Colonic mucosa (tissue), 4 donors: ENCODE measurements at places on chromosomes 16 and 17. TPM values are rescaled to one million over a fixed set of nuclear protein-coding genes. Genes with fewer than 3 reads are reported as not detected.
A peak's percentile ranks its signal among the peaks of the same experiment; 100 is the strongest.

IRX5 gene
- total RNA-seq: 0.11 TPM

RAMP2 gene
- 8.4 TPM for total RNA-seq

ALDH3A1 gene
- 6.6 TPM for total RNA-seq

DNA sequence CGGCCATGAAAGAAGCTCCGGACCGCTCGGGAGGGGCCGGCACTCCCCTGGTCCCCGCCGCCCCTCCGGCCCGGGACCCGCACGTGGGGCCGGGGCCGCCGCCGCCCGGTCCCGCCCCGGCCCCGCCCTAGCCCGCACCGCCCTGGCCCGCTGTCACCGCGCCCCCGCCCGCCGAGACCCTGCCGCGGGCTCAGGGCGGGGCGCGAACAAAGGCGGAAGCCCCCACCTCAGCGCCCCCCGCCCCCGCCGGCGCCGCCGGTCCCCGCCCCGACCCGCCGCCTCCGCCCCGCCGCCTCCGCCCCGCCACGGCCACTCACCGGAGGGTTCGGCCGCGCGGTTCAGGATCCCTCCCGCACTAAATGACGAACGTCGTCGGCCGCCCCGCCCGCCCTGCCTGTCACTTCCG, at the start of gene ARHGDIA:
Gene ARHGDIA, minus strand, starts transcription at position 357 of the 406 bp plus-strand sequence. CDS start 1,407 bp downstream, outside the sequence.
- peaks cover 30% of the 10 kb centered on the region for H3K4me1 ChIP-seq
- peak within 1 kb of the TSS; percentile 99 for H3K27ac ChIP-seq
- no peaks in the 10 kb centered on the region for H3K36me3 ChIP-seq
- DNase-seq: no peak
- H3K4me3 ChIP-seq: peak within 1 kb of the TSS; percentile 98

- DNase-seq: no peak
- no peak overlapping the region for H3K4me3 ChIP-seq
- no peak overlapping the region for H3K27ac ChIP-seq
- H3K27me3 ChIP-seq: no peaks in the 10 kb centered on the region
These were observed 35.3 kb downstream of the ADAMTS18 start for GRCh38 chr16:77399546-77399945.

POLDIP2 gene
- 132 TPM for total RNA-seq

DNA sequence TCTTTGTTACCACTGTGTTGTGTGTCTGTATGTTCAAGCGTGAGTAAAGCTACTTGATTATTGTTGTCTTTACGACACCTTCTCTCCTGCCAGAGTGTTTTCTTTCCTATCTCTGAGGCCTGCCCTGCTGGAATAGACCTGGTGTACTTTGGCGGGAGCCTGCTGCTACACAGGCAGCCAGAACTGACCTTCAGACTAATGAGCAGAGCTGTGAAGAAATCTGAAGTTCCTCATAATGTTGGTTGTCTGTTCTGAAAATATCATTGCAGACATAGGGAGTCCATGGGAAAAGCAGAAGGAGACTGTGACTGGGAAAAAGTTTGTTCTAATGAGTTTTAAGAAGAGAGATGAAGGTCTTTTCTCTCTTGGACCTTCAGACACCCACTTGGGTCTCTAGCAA, 9.8 kb downstream of the RHOT1 start:
- H3K36me3 ChIP-seq: no peaks in the 10 kb centered on the region
- no peaks in the 10 kb centered on the region for H3K27me3 ChIP-seq
- no peaks in the 10 kb centered on the region for H3K4me1 ChIP-seq
- H3K27ac ChIP-seq: no peak overlapping the region

GRCh38 chr17:17545031-17545820, 46.3 kb downstream of the PEMT start:
- H3K27me3 ChIP-seq: no peaks in the 10 kb centered on the region
- no peak overlapping the region for H3K4me3 ChIP-seq
- H3K27ac ChIP-seq: no peak overlapping the region

EPX gene
- not detected for total RNA-seq

GRCh38 chr17:32541640-32542039, 54.8 kb downstream of the CDK5R1 start:
- H3K4me1 ChIP-seq: no peaks in the 10 kb centered on the region
- no peaks in the 10 kb centered on the region for H3K36me3 ChIP-seq
- DNase-seq: no peak
- no peak overlapping the region for H3K27ac ChIP-seq

DNA sequence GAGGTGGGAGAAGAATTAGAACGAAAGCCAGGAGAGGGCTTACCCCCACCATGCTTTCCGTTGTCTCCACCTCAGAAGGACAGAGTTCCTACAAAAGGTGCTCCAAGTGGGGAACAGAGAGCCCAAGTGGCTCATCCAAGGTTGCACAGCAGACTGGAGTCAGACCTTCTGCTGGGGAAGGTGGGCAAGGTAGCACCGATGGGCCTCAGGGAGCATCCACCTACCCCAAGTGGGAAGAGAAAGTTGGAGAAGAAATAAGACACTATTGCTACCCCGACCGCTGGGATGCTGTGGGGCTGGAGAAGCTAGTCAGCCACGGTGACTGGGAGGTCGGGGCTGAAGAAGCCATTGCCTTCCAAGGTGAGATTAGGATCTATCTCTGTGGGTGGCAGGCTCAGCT, 21.5 kb downstream of the UNC119 start:
- H3K27me3 ChIP-seq: no peaks in the 10 kb centered on the region
- no peak overlapping the region for H3K27ac ChIP-seq
- no peak overlapping the region for H3K4me3 ChIP-seq
- DNase-seq: no peak

DNA sequence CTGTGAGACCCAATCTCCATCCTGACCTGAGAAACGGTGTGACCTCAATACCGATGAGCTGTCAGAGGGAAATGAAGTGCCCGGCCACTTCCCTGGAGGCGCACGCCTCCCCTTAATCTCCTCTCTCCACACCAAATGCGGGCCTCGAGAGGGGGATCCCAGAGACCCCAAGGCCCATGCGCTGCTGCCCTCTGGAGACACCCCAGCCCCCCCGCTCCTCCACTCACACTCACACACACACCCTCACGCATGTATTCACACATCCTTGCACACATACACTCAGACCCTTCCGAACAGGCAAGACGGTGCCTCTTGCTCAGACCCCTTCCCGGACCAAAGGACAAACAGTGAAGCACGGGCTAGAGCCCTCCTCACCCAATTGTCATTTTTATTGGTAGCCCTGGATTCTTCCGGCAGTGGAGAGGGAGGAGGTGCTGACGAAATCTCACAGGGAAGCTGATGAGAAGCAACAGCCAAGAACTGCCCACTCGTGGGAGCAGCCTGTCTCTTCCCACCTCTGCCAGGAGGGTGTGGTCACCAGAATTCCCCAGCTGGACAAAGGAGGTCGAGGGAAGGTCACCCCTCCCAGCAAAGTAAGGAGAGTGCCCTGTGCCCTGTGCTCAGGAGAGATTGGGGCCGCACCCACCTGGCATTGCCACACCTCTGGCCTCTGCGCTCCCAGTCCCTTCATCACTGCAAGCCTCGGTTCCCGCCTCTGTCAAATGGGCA, 136.0 kb upstream of the TNRC6C start:
- H3K27ac ChIP-seq: no peak overlapping the region
- H3K4me1 ChIP-seq: no peaks in the 10 kb centered on the region
- DNase-seq: peak; percentile 75
- no peak overlapping the region for H3K4me3 ChIP-seq
- no peaks in the 10 kb centered on the region for H3K27me3 ChIP-seq
- H3K36me3 ChIP-seq: no peaks in the 10 kb centered on the region

DNA sequence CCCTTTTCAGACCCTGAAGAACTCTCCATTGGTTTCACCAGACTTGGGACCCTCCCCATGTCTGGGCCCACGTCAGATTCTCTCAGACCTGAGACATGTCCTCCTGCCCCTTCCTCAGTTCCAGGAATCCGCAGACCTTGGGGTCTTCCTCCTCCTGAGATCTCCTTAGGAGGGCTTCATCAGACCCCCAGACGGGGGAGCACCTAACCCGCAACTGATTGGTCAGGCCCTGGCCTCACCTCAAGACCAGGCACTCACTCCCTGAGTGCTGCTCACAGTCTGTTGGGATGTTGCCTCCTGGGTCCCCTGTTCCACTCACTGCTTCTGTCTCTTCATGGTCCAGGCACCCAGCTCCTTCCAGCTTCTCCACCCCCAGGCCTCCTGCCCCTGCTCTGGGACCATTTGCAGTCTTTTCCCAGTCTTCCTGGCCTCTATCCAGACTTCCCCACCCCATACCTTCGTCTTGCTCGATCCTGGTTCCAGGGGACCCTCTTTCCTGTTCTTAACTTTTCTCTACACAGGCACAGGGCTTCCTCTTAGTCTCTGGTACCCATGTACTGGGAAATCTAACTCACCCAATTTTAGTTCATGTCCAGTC, 1.2 kb downstream of the GID4 start:
- no peak overlapping the region for H3K27ac ChIP-seq
- DNase-seq: no peak
- H3K4me1 ChIP-seq: peaks cover 10% of the 10 kb centered on the region
- peak overlapping the region; percentile 84 for H3K4me3 ChIP-seq
- no peaks in the 10 kb centered on the region for H3K36me3 ChIP-seq

CRHR1 gene
- not detected for total RNA-seq

GRCh38 chr17:5047446-5047845, 12.2 kb upstream of the SLC52A1 start:
- H3K27ac ChIP-seq: no peak overlapping the region
- no peak for DNase-seq
- H3K4me3 ChIP-seq: no peak overlapping the region
- H3K4me1 ChIP-seq: peaks cover 4% of the 10 kb centered on the region
- H3K27me3 ChIP-seq: no peaks in the 10 kb centered on the region
- H3K36me3 ChIP-seq: no peaks in the 10 kb centered on the region

CSH2 gene
- not detected for total RNA-seq

GRCh38 chr16:70808371-70808770, 7.4 kb upstream of the VAC14 start:
- H3K4me1 ChIP-seq: no peaks in the 10 kb centered on the region
- H3K4me3 ChIP-seq: no peak overlapping the region
- H3K36me3 ChIP-seq: no peaks in the 10 kb centered on the region
- no peak overlapping the region for H3K27ac ChIP-seq
- no peaks in the 10 kb centered on the region for H3K27me3 ChIP-seq
- DNase-seq: no peak

KPNB1 gene
- total RNA-seq: 247 TPM

- no peaks in the 10 kb centered on the region for H3K27me3 ChIP-seq
- H3K4me1 ChIP-seq: no peaks in the 10 kb centered on the region
- no peak overlapping the region for H3K27ac ChIP-seq
These were observed 47.2 kb upstream of the ICAM2 start for GRCh38 chr17:64067657-64068056.

DNA sequence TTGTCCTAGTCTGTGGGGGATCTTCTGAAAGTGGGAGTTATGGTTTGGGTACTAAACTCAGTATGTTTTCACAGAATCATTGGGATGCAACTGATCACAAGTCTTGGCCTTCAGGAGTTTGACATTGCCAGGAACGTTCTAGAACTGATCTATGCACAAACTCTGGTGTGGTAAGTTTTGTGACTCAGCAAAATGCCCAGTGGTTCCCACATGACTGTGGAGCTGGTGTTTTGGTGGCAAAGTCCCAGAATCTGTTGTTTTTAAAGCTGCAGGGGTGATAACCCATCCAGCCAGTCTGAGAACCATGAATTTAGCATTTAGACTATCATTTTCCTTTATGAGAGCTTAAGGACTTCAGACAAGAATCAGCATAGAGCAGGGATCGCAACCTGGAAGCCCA, 40.6 kb downstream of the GDE1 start:
- H3K36me3 ChIP-seq: no peaks in the 10 kb centered on the region
- no peak for DNase-seq
- H3K27me3 ChIP-seq: no peaks in the 10 kb centered on the region
- no peak overlapping the region for H3K4me3 ChIP-seq

TXNDC11 gene
- 52.0 TPM for total RNA-seq

- H3K27me3 ChIP-seq: no peaks in the 10 kb centered on the region
- no peak for DNase-seq
- no peaks in the 10 kb centered on the region for H3K36me3 ChIP-seq
- peak overlapping the region; percentile 85 for H3K27ac ChIP-seq
- H3K4me1 ChIP-seq: peaks cover 23% of the 10 kb centered on the region
- no peak overlapping the region for H3K4me3 ChIP-seq
These were observed 10.2 kb downstream of the IL4R start for GRCh38 chr16:27323781-27324561.

DNA sequence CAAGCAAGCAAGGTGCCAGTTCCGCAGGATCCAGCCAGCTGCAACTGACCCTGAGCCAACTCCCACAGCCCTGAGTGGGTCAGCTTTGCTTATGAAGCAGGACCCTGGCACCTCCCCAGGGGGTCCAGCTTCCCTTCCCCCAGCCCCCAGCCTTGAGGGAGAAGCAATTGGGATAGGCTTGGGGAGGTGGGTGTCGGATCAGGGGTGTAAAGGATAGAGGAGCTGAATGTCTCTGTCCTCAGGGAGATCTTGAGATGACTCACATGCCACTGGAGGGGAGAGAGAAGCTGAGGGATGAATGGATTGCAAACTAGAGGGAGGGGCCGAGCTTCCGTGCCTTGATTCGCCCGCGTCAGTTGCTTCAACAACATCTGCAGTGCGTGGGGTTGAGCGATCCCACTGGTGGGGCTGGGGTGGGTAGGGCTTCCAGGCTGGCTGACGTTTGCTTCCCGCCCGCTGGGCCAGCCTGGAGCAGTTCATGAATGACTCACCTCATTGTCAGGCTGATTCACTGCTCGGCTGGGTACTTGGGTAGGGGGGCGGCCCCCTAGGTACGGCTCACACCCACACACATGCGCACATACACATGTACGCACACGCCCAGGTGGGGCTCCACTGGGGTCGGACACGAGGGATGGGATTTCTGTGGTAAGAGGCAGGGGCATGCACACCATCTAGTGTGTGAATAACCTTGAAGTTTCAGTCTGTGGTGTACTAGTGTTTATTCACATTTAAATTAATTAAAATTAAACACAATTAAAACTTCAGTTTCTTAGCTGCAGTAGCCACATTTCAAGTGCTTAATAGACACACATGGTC, 3.6 kb upstream of the HROB start:
- H3K4me1 ChIP-seq: no peaks in the 10 kb centered on the region
- H3K4me3 ChIP-seq: no peak overlapping the region
- no peak overlapping the region for H3K27ac ChIP-seq
- no peaks in the 10 kb centered on the region for H3K27me3 ChIP-seq
- H3K36me3 ChIP-seq: no peaks in the 10 kb centered on the region

- H3K27me3 ChIP-seq: no peaks in the 10 kb centered on the region
- H3K4me3 ChIP-seq: no peak overlapping the region
- peak; percentile 74 for DNase-seq
- peak overlapping the region; percentile 75 for H3K27ac ChIP-seq
- no peaks in the 10 kb centered on the region for H3K36me3 ChIP-seq
- H3K4me1 ChIP-seq: peaks cover 19% of the 10 kb centered on the region
These were observed 23.8 kb downstream of the AKAP1 start for GRCh38 chr17:57108671-57109392.

GRCh38 chr16:67814567-67814966, 7.9 kb downstream of the TSNAXIP1 start:
- no peak overlapping the region for H3K27ac ChIP-seq
- no peak overlapping the region for H3K4me3 ChIP-seq
- H3K4me1 ChIP-seq: no peaks in the 10 kb centered on the region

GRCh38 chr16:49649013-49649765, 206.7 kb downstream of the ZNF423 start:
- no peaks in the 10 kb centered on the region for H3K27me3 ChIP-seq
- DNase-seq: no peak
- H3K4me3 ChIP-seq: no peak overlapping the region
- no peaks in the 10 kb centered on the region for H3K36me3 ChIP-seq
- H3K27ac ChIP-seq: no peak overlapping the region
